ENCODE measurements at places on chromosomes 12 and 14. TPM values are rescaled to one million over a fixed set of nuclear protein-coding genes. Genes with fewer than 3 reads are reported as not detected.

GRCh38 chr14:32366256-32366879 lies 37.3 kb downstream of the AKAP6 start:
- no peak for DNase-seq
- H3K36me3 ChIP-seq = no peaks in the 10 kb centered on the region
- H3K4me3 ChIP-seq = no peak overlapping the region

GRCh38 chr12:97211416-97211930 lies 251.1 kb upstream of the RMST start:
- no peaks in the 10 kb centered on the region for H3K4me1 ChIP-seq
- no peaks in the 10 kb centered on the region for H3K36me3 ChIP-seq
- no peak for DNase-seq
- H3K4me3 ChIP-seq = no peak overlapping the region

GRCh38 chr14:90660865-90661570 lies 155.2 kb downstream of the TTC7B start:
- no peak for DNase-seq
- no peak overlapping the region for H3K27ac ChIP-seq
- H3K4me3 ChIP-seq = no peak overlapping the region
- H3K4me1 ChIP-seq = peaks cover 6% of the 10 kb centered on the region

GRCh38 chr12:39467432-39467870 lies 24.5 kb upstream of the KIF21A start:
- no peak overlapping the region for H3K4me3 ChIP-seq
- no peak for DNase-seq
- no peaks in the 10 kb centered on the region for H3K27me3 ChIP-seq
- no peaks in the 10 kb centered on the region for H3K36me3 ChIP-seq
- no peak overlapping the region for H3K27ac ChIP-seq

DNA sequence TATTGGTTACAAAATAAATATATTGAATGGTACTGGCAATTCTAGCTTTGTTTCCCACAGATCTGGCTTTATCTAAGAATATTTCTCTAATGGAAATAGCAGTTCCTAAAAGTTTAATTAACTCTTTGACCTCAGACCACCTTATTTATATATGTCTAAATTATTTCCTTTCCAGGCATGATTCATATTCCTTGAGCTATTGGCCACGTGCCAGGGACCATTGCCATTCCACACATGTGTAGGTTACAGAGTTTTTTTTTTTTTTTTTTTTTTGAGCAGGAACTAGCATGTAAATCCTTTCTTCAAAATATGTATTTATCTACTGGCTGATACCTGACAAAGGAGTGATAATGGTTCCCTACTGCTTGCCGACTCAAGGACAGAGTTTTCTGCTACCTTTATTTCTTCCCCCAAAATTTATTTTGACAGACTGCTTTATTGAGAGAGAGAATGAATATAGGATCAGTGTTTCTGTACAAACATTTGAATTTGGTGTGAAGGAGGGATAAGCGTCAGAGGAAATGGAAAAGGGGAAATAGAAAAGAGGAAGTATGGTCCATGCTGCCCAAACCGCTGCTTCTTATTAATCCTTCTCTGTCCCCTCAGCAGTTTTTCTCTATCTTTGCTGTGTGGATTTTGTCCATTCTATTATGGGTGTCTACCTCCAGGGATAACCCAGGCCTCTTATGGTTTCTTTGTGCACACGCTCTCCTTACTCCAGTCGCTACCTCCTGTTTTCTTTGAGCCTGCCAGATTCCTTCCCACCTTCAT lies 36.4 kb downstream of the PDE3A start:
- peaks cover 6% of the 10 kb centered on the region for H3K4me1 ChIP-seq
- no peaks in the 10 kb centered on the region for H3K36me3 ChIP-seq
- no peaks in the 10 kb centered on the region for H3K27me3 ChIP-seq
- no peak overlapping the region for H3K4me3 ChIP-seq

DNA sequence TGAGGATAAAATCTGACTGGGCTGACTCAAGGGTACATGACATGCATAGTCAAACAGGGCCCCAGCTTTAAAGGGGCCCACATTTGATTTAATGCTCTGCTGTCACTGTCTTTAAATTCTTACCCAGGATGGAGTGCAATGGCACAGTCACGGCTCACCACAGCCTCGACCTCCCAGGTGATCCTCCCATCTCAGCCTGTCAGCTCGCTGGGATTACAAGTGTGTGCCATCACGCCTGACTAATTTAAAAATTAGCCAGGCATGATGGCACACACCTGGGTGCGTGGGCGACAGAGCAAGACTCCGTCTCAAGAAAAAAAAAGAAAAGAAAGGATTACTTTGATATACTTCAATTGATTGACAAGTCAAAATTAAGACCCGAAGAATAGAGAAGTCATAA lies 9.2 kb upstream of the PLBD1 start:
- no peaks in the 10 kb centered on the region for H3K27me3 ChIP-seq
- no peak for DNase-seq
- no peaks in the 10 kb centered on the region for H3K4me1 ChIP-seq
- no peak overlapping the region for H3K4me3 ChIP-seq
- no peak overlapping the region for H3K27ac ChIP-seq
- no peaks in the 10 kb centered on the region for H3K36me3 ChIP-seq

The XPOT gene
- total RNA-seq = 176 TPM

DNA sequence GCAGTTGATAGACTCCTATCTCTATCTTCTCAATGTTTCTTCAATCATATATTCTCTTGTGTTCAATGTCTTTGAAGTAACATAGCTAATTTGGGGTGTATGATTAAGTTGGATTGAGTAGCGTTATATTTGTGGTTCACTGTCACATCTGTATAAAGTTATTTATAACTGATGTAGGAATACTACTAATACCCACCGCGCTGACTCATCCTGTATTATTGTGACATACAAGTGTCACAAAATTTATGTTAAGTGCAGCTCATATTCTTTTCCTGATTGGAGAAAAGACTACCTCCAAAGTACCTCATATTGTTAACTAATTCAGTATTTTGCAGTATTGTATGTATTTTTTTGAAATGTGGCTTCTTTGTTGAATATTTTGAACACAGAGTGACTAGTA lies 940.8 kb downstream of the SLC6A15 start:
- H3K36me3 ChIP-seq = no peaks in the 10 kb centered on the region
- H3K4me1 ChIP-seq = 0 out of 2 replicates have a peak, but pooled peaks cover 3% of the 10 kb centered on the region
- no peak overlapping the region for H3K27ac ChIP-seq
- H3K27me3 ChIP-seq = no peaks in the 10 kb centered on the region

GRCh38 chr12:131766382-131767107 lies 55.7 kb downstream of the SFSWAP start:
- no peak overlapping the region for H3K4me3 ChIP-seq
- H3K36me3 ChIP-seq = peaks cover 36% of the 10 kb centered on the region
- DNase-seq = no peak
- no peaks in the 10 kb centered on the region for H3K27me3 ChIP-seq
- no peaks in the 10 kb centered on the region for H3K4me1 ChIP-seq

DNA sequence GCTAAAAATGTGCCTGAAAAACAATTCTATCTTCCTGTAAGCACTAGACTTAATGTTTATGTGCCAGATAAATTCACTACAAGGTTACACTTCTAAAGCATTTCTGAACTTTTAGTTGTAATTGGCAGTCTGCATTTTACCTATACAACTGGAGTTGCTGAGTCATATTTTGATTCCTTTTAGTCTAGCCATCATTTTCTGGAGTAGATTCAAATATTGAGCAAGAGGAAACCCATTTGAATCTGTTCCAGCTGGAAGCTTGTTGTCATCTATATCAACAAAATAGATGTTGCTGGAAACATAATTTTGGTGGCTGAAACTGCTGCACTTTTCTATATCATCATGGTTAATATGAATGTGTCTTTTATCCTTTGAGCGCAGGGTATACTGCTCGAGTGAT lies 122.2 kb upstream of the CCDC175 start:
- no peak overlapping the region for H3K27ac ChIP-seq
- H3K4me1 ChIP-seq = no peaks in the 10 kb centered on the region
- no peak overlapping the region for H3K4me3 ChIP-seq
- no peaks in the 10 kb centered on the region for H3K36me3 ChIP-seq

DNA sequence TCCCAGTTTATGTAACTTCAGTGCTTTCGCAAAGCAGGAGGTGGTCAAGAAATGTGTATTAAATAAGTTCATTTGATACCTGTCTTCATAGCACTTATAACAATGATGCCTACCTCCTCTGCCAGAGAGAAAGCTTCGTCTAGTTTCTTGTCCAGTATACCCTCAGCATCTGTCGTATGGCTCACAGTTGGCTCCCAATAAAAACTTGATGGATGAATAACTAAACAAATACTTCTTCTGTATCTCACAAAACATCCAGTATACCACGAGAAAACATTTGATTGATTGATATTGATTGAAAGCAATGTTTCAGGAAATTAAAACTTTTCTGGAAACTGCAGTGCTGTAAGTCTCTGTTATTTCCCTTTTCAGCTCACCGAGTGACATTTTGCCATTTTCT lies 26.9 kb upstream of the PTGDR start:
- DNase-seq = no peak
- no peaks in the 10 kb centered on the region for H3K36me3 ChIP-seq
- H3K4me1 ChIP-seq = no peaks in the 10 kb centered on the region
- H3K27me3 ChIP-seq = no peaks in the 10 kb centered on the region
- no peak overlapping the region for H3K4me3 ChIP-seq

- no peaks in the 10 kb centered on the region for H3K27me3 ChIP-seq
- no peaks in the 10 kb centered on the region for H3K4me1 ChIP-seq
- no peak overlapping the region for H3K27ac ChIP-seq
- no peak for DNase-seq
Measured at GRCh38 chr14:33957993-33958392, 7.1 kb upstream of the EGLN3 start.

GRCh38 chr14:105426416-105427130 lies 6.9 kb downstream of the MTA1 start:
- DNase-seq = no peak
- H3K27ac ChIP-seq = no peak overlapping the region
- H3K36me3 ChIP-seq = peaks cover 5% of the 10 kb centered on the region
- H3K4me3 ChIP-seq = no peak overlapping the region

- no peaks in the 10 kb centered on the region for H3K27me3 ChIP-seq
- H3K4me1 ChIP-seq = peaks cover 3% of the 10 kb centered on the region
- DNase-seq = peak; percentile 47
- H3K36me3 ChIP-seq = no peaks in the 10 kb centered on the region
- H3K27ac ChIP-seq = no peak within 1 kb of the TSS
Measured at GRCh38 chr12:89524541-89525304, at the start of gene GALNT4. Gene GALNT4 (minus strand): TSS chr12:89524796. CDS start chr12:89524549, 247 bp downstream.

DNA sequence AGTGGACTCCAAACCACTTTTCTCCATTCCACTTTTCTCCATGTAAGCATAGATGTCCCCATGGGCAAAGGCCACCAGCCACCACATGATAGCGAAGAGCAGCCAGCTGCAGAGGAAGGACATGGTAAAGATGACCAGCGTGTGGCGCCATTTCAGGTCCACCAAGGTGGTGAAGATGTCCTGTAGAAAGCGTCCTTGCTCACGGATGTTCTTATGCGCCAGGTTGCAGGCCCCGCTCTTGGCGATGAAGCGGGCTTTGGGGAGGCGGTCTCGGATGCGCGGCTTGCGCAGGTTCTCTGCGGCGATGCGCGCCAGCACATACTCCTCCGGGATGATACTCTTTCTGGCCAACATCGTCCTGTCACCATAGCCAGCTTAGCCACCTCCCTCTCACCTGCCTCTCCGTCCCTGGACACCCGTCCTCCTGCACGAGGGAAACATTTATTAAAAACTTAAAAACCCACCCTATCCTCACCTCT lies 1.2 kb downstream of the KCNJ8 start:
- H3K4me1 ChIP-seq = no peaks in the 10 kb centered on the region
- DNase-seq = peak; percentile 21
- H3K27ac ChIP-seq = no peak overlapping the region
- H3K4me3 ChIP-seq = no peak overlapping the region

DNA sequence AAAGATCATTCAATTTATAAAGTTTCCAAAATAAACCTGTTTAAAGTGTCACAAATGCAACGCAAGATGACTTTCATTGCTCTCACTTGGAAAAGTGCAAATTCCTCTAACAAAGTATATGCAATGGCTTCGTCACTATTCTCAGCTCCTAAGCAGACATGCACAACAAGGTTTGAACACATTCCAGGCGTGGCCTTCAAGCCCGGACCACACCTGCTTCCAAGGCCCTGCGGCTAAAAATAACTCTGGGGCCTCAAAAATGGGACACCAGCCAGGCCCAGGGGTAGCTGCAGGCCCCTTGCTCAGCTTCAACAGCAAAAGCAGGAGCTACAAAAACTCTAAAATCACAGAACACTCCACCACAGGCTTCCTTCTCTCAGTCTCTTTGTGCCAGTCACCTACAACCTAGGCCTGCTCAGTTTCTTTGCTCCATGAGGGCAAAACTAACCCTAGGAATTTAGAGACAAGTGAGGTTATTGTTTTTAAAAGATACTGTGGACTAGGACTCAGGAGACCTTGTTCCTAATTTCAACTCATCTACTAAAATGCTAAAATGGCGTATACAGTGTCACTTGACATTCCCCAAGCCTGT lies 29.3 kb downstream of the DUSP16 start:
- H3K27ac ChIP-seq = no peak overlapping the region
- H3K4me1 ChIP-seq = peaks cover 8% of the 10 kb centered on the region
- no peaks in the 10 kb centered on the region for H3K27me3 ChIP-seq
- H3K4me3 ChIP-seq = no peak overlapping the region
- H3K36me3 ChIP-seq = peaks cover 6% of the 10 kb centered on the region

The TCL1A gene
- total RNA-seq = 0.65 TPM

The RNFT2 gene
- total RNA-seq = 33.1 TPM

GRCh38 chr12:132351751-132352495 lies 22.5 kb upstream of the GALNT9 start:
- no peak overlapping the region for H3K27ac ChIP-seq
- H3K36me3 ChIP-seq = no peaks in the 10 kb centered on the region
- no peaks in the 10 kb centered on the region for H3K4me1 ChIP-seq
- no peak overlapping the region for H3K4me3 ChIP-seq
- DNase-seq = no peak
- peaks cover 18% of the 10 kb centered on the region for H3K27me3 ChIP-seq

The VSX2 gene
- total RNA-seq = 0.22 TPM

GRCh38 chr14:34051966-34052657 lies 101.2 kb upstream of the EGLN3 start:
- H3K27me3 ChIP-seq = no peaks in the 10 kb centered on the region
- DNase-seq = no peak
- no peak overlapping the region for H3K4me3 ChIP-seq
- no peaks in the 10 kb centered on the region for H3K36me3 ChIP-seq

DNA sequence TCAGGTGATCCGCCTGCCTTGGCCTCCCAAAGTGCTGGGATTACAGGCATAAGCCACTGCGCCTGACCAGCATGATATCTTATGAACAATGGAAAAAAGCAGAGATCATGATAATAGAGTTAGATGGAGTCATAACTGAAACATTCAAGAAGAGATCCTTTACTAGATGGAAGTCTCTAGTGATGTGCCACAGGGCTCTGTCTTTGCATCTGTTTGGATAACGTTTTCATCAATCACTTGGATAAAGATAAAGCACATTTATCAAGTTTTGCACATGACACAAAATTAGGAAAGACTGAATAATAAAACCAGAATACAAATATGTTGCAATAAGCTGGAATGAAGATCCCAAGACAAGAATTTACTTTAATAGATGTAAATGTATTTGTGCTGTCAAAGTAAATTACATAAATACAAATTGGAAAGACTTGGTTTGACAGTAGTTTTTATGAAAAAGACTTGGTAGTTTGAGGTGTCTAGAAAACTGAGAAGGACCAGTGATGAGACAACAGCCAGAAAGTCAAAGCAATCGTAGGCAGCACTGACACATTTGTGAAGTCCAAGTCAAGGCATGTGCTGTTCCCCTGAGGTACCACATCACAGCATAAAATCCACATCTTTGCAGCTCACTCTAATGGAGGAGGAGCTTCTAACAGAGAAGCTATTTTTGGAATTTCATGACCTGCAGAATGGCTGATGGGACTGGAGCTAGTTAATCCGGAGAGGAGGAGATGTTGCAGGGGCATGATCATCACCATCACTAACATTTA lies 28.5 kb downstream of the GPRC5A start:
- H3K27me3 ChIP-seq = no peaks in the 10 kb centered on the region
- H3K4me1 ChIP-seq = peaks cover 4% of the 10 kb centered on the region
- H3K27ac ChIP-seq = no peak overlapping the region
- no peaks in the 10 kb centered on the region for H3K36me3 ChIP-seq
- no peak for DNase-seq

The DTD2 gene
- total RNA-seq = 24.4 TPM

The KLRD1 gene
- total RNA-seq = not detected
